ENCODE measurements at places on chromosomes 3 and 15. TPM values are rescaled to one million over a fixed set of nuclear protein-coding genes. Genes with fewer than 3 reads are reported as not detected.

The CCDC54 gene
- polyA plus RNA-seq, result 1.8 TPM

The RBP2 gene
- polyA plus RNA-seq, result not detected

- DNase-seq, result peak; percentile 91
These were observed 25.5 kb downstream of the ASB7 start for GRCh38 chr15:100627789-100628395.

DNA sequence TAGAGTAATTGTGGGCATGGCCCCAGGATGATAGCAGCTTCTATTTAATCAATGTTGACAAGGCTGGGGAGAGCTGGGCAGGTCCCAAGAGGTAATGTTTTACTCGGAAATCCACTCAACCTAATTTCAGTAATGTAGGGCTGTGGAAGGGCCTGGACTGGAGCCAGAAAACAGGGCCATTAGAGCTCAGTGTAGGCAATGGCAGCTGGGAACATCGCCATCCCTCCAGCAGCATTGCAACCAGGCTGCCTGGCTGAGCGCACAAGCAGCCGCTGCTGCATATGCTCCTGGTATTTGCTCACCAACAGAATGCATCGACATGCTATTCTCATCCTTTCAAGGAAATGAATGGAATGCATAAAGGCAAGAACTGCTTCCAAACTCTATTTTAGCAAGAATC is 90.0 kb downstream of the GAP43 start:
- DNase-seq, result peak; percentile 41

- peak; percentile 91 for DNase-seq
These were observed 140.1 kb downstream of the SMAD6 start for GRCh38 chr15:66841953-66842681.

DNA sequence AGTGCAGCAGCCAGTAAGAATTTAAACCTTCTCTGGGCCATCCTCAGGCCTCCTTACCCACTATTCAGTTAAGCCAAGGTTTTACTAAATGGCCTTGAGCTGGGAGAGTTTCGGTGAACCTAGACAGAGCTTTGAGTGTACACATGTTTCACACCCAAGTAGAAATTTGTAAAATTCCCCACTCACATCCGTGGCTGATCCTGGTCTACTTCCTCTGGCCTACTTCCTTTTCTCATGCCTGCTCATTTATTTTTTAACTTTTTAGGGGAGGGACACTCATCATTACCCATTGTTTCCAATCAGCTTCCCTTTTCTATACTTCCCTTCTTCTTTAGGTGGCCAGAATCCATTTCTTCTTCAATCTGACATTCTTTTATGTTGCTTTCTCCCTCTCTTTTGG is 7.6 kb downstream of the CX3CR1 start:
- no peak for DNase-seq

The PPM1L gene
- polyA plus RNA-seq, result 13.2 TPM

DNA sequence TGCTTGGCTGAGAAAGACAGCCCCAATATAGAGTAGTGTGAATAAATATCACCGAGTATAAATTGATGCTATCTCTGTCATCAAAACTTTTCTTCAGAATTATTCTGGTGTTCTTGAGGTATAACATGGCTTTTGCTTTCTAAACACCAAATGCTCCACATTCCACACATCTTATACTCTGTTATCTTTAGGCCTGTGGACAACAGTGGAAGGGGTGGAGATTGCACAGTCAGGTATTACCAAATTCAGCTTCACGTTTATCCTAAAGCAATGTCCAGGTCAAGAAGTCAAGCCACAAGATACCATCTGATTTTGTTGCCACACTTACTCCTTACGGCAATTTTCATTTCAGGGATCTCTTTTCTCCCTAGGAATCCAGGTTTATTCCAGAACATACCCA is 394.8 kb downstream of the SI start:
- DNase-seq, result no peak

DNA sequence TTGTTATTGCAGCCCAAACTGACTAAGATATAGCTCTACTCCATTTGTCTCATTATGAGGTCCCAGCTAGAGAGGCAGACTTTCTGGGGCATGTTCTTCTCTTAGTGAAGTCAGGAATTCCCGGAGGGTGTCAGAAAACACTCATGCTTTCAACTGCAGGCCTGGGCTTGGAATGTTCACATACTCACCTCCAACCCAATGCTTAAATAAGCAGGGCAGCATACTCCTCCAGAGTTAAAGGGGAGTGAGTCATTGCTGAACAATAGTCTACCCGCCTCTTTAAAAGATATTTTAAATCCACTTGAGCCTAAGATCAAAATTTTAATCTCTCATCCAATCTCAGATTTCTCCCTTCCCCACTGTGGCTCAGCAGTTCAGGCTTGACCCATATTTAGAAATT is 167.8 kb upstream of the DPH6 start:
- no peak for DNase-seq

DNA sequence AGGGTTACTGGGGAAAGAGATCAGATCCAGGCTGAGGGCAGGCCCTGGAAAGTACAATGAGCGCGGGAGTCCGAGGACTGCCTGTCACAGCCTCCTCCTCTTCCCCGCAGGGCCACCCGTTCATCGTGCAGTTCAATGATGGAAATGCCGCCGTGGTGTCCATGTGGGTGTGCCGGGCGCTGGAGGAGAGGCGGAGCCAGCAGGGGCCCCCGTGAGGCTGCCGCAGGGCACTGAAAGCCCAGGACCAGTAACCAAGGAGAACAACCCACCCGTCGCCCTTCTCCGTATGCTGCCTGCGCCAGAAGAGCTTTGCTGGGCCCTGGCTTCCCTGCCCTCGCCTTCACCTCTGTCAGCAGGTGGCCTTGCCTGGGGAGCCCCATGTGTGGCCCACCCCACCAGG is 18.8 kb upstream of the SKOR1 start:
- no peak for DNase-seq

GRCh38 chr3:134640872-134641470 is 9.9 kb downstream of the KY start:
- DNase-seq, result peak; percentile 36

DNA sequence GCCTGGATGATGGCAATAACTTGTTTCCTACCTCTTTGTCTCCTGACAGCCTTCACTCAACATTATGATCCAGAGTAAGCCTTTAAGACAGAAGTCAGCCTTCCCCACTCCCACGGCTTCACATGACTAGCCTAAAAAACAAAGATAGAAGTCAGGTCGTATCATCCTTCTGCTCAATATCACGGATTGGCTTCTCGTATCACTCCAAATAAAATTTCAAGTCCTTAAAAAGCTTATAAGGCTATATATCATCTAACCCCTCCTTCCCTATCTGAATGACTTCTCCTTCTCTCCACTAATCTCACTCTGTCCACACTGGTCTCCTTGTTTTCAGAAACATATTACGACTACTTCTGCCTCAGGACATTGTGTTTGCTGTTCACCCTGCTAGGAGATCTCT is 47.7 kb upstream of the AP4E1 start:
- no peak for DNase-seq

GRCh38 chr3:148428862-148429605 is 268.7 kb upstream of the AGTR1 start:
- no peak for DNase-seq

The SOX2 gene
- polyA plus RNA-seq, result 0.46 TPM

DNA sequence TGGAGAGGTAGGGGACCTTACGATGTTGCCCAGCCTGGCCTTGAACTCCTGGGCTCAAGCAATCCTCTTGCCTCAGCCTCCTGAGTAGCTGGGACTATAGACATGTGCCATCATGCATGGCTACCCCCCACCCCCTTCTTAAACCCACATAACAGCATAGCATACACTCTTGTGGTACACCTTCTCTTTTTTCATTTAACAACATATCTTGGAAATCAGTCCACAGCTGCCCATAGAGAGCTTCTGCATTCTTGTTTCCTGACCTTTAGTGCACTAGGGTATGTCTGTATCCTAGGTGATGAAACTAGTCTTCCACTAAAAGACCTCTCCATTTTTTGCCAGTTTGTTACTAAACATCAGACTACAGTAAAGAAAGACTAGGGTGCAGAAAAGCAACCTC is 33.0 kb downstream of the SLC28A1 start:
- DNase-seq, result no peak

DNA sequence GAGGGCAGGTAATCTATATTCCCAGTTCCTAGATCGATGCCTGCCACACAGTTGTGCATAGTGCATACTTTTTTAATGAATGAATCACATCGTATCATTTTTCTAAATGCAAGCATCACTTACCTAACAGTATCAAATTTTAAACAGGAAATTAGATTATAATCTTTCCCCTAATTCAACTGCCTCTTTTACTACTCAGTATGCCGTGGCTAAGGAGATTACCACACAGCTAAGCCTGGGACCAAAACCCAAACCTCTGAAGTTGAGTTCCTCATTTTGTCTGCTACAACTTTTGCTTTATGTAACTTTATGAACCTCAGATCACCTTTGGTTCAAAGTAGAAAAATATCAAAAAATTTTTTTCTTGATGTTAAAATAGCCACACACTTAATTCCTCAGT is 53.2 kb upstream of the FNDC3B start:
- DNase-seq, result no peak

DNA sequence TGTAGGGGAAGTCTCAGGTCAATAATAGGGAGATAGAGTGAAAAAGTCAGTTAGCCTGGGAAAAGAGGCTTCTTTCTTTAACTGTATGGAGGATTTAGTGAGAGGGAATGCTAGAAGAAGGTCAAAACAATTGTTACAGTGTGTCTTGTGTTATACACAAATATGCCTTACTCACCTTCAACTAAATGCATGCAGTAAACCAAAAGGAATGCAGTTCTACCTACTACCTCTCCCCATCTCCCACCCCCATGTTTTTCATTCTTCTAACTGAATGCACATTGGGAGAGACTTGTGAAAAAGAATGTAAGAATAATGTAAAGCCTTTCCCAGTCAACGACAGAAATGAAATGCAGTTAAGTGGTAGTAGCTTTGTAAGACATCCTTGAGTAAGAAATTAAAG is 33.8 kb downstream of the CCDC66 start:
- DNase-seq, result no peak

The POPDC2 gene
- 28.2 TPM for polyA plus RNA-seq

- no peak for DNase-seq
These were observed 354.1 kb downstream of the SHQ1 start for GRCh38 chr3:72494130-72494529.

DNA sequence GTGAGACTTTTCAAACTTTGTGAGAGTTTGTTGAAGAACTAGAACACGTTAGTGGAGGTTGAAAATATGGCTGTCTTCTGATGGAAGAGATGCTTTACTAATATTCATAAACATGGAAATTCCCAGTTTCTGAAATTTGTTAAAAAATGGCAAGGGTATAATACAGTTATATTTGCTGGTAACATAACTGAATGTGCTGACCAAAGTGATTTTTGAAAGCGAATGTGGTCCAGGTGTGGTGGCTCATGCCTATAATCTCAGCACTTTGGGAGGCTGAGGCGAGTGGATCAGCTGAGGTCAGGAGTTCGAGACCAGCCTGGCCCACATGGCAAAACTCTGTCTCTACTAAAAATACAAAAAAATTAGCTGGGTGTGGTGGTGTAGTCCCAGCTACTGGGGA is 18.1 kb downstream of the FXR1 start:
- DNase-seq, result no peak

The DPPA4 gene
- 1.9 TPM for polyA plus RNA-seq

- DNase-seq, result no peak
These were observed 20.7 kb downstream of the PPP1R2 start for GRCh38 chr3:195522254-195523023.

GRCh38 chr3:187101184-187102072 is 37.9 kb downstream of the RPL39L start:
- DNase-seq, result peak; percentile 83

- DNase-seq, result no peak
These were observed 284.0 kb downstream of the LPP start for GRCh38 chr3:188437926-188438325.

The IQCH gene
- polyA plus RNA-seq, result 1.1 TPM

GRCh38 chr15:41333026-41333562 is 413 bp downstream of the NUSAP1 start:
- no peak for DNase-seq

GRCh38 chr3:45098310-45098709 is 47.9 kb downstream of the CDCP1 start:
- no peak for DNase-seq

DNA sequence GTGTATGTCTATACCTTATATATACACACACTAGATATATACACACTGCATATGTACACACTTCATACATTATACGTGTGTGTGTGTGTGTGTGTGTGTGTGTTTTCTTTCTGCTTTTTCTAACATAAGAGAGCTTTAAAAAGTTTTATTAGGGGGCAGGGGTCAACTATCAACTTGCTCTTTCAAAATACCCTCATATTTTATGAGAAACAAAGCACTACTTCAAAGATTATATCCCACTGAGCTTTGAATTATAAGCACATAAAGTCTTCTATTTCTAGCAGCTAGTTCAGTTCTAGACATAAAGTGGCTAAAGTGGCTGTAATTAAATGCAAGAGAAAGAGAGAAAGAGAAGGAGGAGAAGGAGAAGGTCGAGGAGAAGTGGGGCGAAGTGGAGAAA is 1361.3 kb downstream of the ZPLD1 start:
- no peak for DNase-seq

DNA sequence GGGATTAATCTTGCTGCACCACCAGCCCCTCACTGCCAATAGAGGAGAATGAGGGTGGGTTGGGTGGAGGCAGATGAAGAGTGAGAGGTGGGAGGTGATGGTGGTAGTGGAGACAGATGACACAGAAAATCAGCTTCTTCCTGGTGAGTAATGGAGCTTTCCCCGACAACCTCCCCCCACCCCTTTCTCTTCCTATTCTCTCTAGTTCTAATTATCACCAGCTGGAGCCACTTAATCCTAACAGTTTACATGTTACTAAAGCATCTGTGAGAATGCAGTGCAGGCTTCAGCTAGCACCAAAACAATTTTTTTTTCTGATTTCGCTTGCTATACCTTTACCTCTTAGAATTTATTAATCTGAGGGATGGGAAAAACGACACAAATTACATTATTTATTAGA is 116.1 kb upstream of the DNAJC19 start:
- DNase-seq, result no peak

- DNase-seq, result no peak
These were observed 111.7 kb downstream of the ADCY5 start for GRCh38 chr3:123337226-123337625.

GRCh38 chr3:179991883-179992282 is 44.9 kb downstream of the PEX5L start:
- DNase-seq, result no peak
